ENCODE measurements at places on chromosomes 12 and 14. TPM values are rescaled to one million over a fixed set of nuclear protein-coding genes. Genes with fewer than 3 reads are reported as not detected.

SLC10A1 gene
- total RNA-seq: not detected

DNAI7 gene
- 0.17 TPM for total RNA-seq

ZNF410 gene
- 72.6 TPM for total RNA-seq

CDH24 gene
- total RNA-seq: 13.6 TPM

GCH1 gene
- 6.3 TPM for total RNA-seq

BDKRB1 gene
- 9.7 TPM for total RNA-seq

TRHDE gene
- total RNA-seq: 42.5 TPM

PCBP2 gene
- total RNA-seq: 502 TPM

CEP170B gene
- 28.0 TPM for total RNA-seq

OAS2 gene
- total RNA-seq: 2.9 TPM

Measured in smooth muscle cell of trachea (primary cell).